T follicular helper cell (primary cell): ENCODE measurements at places on chromosomes 7 and 10.

GRCh38 chr10:78781251-78781913, 287.4 kb upstream of the ZMIZ1 start:
- no peak for DNase-seq

- DNase-seq, result no peak
Observed at GRCh38 chr10:49357910-49358309, 38.0 kb downstream of the DRGX start.

DNA sequence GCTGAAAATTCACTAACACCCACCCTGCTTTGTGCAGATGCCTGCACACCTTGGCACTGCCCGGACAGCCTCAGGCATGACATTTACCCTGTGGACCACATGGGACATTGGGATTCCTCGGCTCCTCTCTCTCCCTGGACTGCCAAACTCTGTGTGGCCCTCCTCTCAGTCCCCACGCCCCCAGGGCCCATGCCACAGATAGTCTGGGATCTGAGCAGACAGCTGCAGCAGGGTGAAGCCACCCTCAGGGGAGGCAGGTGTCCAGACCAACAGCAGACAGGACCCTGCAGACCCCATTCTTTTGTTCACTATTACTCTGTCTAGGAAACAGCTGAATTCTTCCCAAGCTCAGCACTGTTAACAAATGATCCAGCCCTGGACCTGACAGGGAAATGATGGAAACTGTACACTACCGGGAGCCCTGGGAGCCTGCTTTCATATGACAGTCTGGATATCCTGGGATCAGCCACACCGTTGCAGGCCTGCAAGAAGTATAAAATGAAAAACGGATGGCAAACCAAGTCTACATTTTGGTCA, 83.4 kb downstream of the VOPP1 start:
- DNase-seq, result no peak

DNA sequence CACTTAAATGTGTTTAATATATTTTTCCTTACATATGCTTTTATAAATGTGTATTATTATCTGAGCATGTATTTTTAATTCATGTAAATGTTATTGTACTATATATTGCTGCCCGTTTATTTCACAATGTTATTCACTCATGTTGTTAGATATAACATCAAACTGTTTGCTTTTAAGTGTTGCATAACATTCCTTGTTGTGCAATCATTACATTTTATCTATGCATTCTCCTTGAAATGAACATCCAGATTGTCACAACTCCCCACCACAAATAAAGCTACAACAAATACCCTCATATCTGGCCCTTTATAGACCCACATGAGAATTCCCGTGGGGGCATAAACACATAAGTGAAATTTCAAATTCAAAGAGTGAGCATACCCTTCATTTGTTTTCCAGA, 264.2 kb downstream of the HPSE2 start:
- DNase-seq, result no peak

- DNase-seq, result no peak
Observed at GRCh38 chr10:76453332-76453731, 1021.9 kb downstream of the LRMDA start.

- no peak for DNase-seq
Observed at GRCh38 chr10:43076876-43077420, at the start of gene RET. TSS of gene RET (plus strand) at chr10:43077069. CDS start at chr10:43077259, 190 bp downstream.

- no peak for DNase-seq
Observed at GRCh38 chr10:23338886-23339285, 5.7 kb downstream of the C10orf67 start.

DNA sequence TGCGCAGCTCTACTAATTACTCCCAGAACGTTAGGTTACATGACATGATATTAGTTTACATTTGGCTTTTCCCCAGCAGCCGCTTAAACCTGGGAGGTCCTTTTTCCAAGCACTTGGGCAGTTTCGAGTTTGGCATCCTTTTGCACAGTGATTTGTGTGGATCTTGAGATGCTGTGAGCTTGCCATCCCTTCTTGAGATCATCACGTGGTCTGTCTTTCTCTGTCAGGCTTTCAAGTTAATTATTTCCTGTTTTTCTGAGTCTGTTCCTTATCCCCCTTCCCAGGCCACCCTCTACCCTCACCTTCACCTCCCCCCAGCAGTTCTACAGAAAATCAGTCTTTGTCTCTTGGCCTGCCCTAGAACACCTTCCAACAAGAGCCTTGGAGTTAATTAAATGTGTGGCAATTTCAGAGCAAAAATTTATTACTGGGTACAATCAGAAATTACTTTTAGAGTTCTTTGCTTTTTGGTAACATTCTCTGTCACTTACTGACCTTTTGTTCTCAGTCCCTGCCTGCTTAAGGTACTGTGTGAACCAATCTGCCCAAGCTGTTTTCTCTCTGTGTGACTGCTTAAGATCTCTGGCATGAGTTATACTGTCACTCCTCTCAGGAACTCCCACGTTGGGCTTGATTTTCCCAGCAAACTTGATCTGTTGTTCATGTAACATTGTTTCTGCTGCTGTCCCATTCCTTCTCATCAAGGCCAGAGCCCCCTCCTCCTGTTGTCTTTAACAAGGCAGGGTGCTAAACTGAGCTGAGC, 3.1 kb upstream of the SLF2 start:
- DNase-seq, result no peak

DNA sequence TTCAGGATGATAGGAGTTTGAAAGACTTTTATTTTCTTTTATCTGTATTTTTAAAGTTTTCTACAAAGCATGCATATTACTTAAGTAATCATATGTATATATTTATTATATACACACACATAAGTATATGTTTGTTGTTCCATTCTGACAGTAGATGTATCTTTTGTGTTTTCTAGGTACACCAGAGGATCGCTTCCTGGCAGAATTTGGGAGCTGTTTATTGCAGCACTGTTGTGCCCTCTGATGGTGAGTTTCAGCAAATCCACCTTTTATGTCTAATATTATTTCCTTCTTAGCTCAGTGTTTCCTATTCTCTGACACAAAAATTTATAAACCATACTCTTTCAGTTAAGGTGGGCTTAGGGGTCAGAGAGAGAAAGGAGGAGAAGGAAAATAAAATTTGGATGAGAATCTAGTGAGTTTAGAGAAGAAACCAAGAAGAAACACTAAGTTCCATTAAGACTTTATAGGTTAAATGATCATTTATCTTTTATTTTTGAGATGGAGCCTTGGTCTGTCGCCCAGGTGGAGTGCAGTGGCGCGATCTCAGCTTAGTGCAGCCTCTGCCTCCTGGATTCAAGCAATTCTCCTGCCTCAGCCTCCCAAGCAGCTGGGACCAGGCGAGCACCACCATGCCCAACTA, 59.2 kb upstream of the OIT3 start:
- peak; percentile 21 for DNase-seq

DNA sequence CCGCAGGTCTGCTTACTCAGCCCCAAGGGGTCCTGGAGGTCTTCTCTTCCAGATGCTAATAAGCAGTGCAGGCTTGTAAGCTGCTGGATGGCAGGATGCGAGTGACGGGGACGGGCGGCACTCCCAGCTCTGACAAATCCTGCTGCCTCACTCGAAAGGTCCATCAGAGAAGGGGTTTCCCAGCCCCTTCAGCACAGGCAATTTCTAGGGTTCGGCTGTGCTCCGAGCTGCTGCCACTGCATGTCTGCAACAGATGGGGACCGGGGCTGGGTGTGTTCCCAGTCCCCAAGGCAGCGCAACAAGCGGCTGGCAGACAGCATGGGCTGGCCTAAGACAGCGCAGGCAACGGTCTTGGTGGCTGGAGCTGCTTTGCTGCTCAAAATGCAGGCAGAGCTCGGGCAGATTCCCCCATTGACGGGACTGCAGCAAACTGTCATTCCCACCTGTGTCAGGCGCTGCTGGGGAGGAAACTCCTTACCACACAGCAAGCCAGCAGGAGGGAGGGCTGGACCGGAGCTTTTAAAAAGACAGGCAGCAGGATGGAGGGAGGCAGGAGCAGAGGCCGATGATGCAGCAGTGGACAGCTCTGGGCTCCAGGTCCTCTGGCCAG, 62.4 kb downstream of the PRKAG2 start:
- DNase-seq, result no peak

GRCh38 chr7:159032753-159033472, 111.8 kb downstream of the VIPR2 start:
- no peak for DNase-seq

DNA sequence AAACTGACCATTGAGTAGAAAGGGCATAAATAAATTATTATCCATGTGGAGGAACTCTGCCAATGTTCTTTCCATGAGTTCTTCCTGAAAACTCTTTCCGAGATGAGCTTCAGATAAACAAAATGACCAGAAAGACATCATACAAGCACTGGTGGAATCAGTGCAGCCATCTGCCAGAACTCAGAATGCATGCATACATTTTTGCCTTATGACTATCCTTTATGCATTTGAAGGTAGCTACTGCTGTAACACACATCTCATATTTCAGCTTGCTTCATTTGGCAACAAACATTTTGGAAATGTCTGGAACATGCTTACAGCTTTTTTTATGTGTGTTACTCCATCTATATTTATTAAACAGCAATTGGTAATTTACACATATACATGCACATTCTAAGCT, 448.9 kb downstream of the PLXDC2 start:
- no peak for DNase-seq

DNA sequence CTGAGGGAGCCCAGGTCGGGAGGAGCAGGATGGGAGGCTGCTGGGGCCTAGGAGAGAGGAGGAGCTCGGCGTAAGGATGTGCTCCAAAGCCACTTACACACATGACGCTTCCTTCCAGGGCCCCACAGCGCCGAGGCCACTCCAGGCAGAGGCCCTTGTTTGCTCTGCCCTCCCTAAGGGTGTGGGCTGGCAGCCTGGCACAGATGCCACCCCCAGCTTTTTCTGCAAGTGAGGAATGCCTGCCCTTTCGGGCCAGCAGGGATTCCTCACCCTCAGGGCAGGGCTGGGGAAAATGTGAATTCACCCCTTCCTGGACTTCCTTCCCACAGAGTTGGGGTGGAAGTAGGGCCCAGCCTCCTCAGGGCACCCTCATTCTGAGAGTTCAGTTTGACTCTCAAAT, 5.6 kb upstream of the AQP1 start:
- DNase-seq, result no peak

DNA sequence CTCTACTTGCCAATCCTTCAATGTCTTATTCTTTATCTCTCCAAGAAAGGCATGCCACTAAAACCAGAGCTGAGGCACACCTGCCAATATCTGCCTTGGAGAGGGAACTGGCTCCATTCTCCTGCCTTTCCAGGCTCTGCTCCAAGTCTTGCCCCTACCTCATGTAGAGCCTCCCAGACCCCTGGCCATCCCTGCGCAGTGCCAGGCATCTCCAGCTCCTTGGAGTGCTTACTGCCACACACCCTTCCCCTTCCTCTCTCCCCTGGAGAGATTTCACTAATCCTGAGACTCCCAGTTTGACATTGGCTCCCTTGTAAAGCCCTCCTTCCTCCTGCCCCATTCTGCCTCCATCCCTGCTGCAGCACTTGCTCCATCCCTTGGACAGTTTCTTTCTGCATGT, 255.2 kb upstream of the ZMIZ1 start:
- DNase-seq, result no peak

- DNase-seq, result no peak
Observed at GRCh38 chr7:27078616-27079233, 17.1 kb downstream of the HOXA1 start.

GRCh38 chr10:114175667-114176066, 1.7 kb upstream of the CCDC186 start:
- DNase-seq, result no peak

GRCh38 chr7:113268757-113269156, 150.4 kb upstream of the SMIM30 start:
- DNase-seq, result no peak

DNA sequence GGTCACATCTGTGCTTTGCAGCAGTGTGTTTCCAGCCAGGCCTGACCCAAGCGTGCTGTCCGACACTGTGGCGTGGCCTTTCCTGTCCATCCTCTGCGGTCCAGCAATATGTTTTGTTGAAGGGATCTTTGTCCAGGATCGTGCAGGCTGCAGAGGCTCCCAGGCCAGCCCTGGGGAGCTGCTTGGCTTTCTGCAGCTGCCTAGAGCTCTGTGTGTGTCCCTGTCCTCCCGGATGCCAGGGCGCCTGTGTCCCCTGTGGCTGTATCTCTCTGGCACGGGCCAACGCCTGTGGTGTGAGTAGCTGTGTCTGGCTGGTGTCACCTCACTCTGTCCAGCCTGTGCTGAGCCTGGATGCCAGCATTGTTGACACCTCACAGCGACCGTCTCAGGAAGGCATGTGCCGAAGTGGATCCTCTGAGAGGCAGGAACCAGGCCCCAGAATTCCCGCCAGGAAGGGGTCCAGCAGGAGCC, 94.5 kb downstream of the INPP5A start:
- DNase-seq, result no peak

DNA sequence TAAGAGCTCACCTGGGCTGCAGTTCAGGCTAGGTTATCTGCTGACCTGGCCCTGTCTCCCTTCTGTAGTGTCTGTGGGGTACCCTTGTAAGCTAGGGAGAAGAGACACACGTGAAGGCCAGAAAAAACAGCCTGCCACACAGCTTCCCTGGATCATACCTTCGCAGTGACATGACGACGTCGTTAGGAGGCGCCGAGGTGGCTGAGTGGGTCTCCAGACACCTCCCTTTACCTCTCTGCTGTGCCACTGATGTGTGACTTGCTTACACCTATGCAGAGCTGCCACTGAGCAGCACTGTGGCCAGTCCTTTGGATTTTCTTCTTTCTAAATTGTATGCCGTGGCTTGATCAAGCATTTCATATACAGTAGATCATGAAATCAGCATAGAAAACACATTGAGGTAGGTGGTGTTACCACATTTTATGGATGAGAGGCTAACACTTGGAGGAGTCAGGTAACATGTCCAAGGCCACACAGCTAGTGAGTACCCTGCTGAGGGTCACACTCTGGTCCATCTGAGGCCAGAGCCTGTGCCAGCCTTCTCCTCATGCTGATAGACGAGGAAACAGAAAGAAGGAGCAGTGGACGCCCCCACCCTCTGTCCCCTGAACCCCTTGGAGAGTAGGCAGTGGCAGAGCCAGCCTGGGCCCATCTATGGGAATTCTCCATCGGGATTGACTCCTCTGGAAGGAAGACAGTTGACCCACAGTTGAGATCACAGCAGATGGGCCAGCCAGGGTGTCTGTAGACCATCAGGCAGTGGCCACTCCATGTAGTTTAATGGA, 23.1 kb downstream of the HTRA1 start:
- no peak for DNase-seq

DNA sequence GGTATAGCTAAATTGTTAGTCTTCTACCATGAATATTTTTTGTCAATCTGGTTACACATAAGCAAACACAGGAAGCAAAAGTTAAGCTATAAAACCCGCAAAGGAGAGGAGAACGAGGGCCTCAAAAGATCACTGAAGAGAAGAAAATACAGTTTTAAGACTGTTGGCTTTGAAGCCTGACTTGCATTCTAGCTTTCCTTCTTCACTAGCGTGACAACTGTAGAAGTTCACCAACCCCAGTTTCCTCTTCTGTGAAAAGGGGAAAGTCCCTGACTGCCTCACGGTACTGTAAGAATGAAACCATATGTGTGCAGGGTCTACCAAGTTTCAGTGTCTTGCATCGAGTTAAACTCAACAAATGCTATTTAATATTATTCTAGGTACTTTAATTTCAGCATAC, 7.5 kb upstream of the LRRN3 start:
- peak; percentile 16 for DNase-seq

DNA sequence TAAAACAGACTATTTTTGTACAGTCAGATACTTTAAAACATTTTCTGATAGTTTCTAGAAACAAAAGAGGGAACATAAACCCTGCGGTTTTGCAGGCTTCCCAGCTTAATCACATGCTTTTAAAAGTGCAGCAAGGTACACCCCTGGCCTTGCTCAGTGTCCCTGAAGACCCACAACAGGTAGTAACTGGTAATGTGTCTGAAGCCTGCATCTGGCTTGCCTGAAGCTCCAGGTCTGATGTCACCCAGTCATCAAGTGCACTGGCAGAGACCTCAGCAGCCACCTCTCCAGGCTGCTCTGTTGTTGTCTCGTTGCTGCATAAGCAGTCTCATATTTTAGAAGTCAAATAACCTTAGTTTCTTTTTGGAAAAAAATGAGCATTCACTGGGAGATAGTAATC, 376.1 kb upstream of the MTPN start:
- no peak for DNase-seq

GRCh38 chr10:127374901-127375300, 174.2 kb upstream of the NPS start:
- no peak for DNase-seq
